Cardiac muscle cell (in vitro differentiated cells and primary cell): ENCODE measurements at places on chromosomes 11 and 22. TPM values are rescaled to one million over a fixed set of nuclear protein-coding genes. Genes with fewer than 3 reads are reported as not detected.

DNA sequence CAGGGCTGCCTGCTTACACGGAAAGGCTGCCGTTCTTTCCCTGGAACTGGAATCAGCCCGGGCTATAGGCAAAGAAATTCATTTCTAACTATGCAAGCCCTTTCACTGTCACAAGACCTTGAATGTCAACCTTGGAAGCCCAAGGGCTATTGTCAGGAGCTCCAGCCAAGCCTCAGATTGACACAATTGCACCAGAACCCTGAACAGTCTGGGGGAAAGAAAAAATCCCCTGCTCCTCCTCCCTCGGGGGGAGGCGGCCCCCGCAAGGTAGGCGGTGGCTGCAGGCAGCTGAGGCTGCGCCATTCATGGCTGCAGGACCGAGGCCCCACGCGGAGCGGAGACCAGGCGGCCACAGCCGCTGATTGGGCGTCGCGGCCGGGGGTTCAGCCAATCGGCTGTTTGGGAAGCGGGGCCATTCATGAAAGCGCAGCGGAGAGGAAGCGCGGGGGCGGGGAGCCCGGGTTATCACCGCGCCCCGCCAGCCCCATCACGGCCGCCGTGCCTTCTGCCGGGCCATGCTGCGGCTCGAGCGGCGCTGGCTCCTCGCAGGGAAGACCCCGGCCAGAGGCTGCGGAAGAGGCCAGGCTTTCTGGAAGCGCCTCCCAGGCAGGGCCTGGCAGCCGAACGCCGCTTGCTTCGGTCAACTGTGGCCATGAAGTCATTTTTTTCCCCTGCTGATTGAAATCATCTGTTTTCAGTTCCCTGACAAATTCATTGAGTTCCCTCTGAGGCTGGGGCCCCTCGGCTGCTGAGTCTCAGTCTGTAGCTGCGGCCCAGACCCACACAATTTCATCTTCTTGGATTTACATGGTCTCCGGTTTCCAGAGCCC, 38.1 kb upstream of the LINC01488 start:
- peak overlapping the region; percentile 7 for H3K4me3 ChIP-seq
- H3K27me3 ChIP-seq = no peaks in the 10 kb centered on the region
- H3K27ac ChIP-seq = no peak overlapping the region
- peak; percentile 95 for DNase-seq
- peaks cover 3% of the 10 kb centered on the region for H3K4me1 ChIP-seq

DNA sequence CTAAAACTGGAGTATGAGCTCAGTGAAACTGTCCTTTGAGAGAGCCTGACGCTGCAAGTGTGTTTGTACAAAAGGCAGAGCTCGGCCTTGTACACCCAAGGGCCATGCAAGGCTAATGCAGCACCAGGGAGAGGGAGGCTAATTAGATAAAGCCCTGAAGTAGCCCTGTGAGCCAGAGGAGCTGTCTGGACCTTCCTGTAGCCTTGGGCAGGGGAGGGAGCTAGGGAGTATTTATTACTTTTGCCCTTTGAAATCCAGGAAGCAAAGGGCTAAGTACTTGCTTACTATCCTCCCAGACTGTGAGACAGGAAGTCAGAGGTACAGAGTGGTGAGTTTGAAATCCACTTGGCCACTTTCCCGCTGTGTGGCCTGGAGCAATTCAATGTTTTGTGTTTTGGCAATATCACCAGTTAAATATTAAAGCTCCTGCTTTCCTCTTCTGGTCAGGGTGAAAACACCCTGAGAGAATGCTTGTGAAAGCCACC, 10.2 kb upstream of the LDHA start:
- peak overlapping the region; percentile 91 for H3K27ac ChIP-seq
- peaks cover 20% of the 10 kb centered on the region for H3K4me1 ChIP-seq
- DNase-seq = peak; percentile 49
- no peak overlapping the region for H3K4me3 ChIP-seq
- H3K36me3 ChIP-seq = no peaks in the 10 kb centered on the region

DNA sequence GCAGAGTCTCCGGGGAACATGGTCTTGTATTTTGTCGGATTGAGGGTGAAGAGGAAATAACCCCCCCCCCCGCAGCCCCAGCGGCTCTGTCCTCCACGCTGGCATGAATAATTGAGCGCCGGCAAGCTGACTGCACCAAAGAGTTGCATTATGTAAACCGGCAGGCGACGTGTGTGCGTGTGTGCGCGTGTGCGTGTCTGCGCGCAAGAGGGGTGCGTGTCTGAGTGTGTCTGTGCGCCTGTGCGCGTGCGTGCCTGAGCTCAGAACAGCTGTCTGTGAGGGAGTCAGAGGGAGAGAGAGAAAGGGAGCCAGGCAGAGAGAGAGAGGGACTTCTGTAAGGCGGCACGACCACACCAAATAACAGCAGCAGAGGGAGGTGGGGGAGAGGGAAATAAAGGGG, 94.4 kb downstream of the SCN3B start:
- H3K36me3 ChIP-seq = no peaks in the 10 kb centered on the region
- peak; percentile 79 for DNase-seq
- no peaks in the 10 kb centered on the region for H3K27me3 ChIP-seq
- peaks cover 26% of the 10 kb centered on the region for H3K4me1 ChIP-seq
- H3K27ac ChIP-seq = no peak overlapping the region

The SLC22A8 gene
- not detected in 2 replicates for total RNA-seq

The KCNJ5 gene
- 67.5 and 71.8 TPM in 2 replicates for total RNA-seq

The UPK3A gene
- total RNA-seq = 0.21 TPM in 1 of 2 replicates, not detected in the other
